NCI-H1048 (cell line): ENCODE measurements at places on chromosomes 11 and 22.

- DNase-seq = no peak
These were observed 42.9 kb downstream of the PRDM10 start for GRCh38 chr11:129959687-129960086.

DNA sequence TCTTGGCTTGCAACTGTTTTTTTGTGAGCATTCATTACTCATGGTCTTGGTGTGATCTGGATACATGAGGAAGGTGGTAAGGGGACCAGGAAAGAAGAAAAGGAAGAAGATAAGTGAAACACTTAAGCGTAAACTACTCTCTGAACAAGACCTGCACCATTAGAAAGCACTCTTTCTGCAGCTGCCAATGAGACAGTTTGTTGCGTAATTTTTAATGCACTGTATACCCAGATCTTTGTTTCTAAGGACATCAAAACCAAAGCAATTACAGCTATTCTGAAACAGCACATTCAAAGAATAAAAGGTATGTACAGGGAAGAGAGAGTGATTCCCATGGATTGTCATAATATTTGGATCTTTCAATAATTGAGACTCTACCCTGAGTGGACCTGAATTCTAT is 147.4 kb downstream of the BLID start:
- DNase-seq = no peak

DNA sequence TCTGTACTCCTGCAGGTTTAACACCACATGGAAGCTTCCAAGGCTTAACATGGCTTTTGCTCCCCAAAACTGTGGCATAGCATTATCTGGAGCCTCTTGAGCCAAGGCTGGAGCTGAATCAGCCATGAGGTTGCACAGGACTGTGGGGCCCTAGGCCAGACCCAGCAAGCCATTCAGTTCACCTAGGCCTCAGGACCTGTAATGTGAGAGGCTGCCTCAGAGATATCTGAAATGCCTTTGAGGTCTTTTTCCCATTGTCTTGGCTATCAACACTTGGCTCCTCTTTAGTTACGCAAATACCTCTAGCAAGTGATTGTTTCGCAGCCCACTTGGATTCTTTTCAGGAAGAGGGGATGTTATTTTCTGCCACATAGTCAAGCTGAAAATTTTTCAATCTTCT is 72.0 kb downstream of the VPREB1 start:
- no peak for DNase-seq

DNA sequence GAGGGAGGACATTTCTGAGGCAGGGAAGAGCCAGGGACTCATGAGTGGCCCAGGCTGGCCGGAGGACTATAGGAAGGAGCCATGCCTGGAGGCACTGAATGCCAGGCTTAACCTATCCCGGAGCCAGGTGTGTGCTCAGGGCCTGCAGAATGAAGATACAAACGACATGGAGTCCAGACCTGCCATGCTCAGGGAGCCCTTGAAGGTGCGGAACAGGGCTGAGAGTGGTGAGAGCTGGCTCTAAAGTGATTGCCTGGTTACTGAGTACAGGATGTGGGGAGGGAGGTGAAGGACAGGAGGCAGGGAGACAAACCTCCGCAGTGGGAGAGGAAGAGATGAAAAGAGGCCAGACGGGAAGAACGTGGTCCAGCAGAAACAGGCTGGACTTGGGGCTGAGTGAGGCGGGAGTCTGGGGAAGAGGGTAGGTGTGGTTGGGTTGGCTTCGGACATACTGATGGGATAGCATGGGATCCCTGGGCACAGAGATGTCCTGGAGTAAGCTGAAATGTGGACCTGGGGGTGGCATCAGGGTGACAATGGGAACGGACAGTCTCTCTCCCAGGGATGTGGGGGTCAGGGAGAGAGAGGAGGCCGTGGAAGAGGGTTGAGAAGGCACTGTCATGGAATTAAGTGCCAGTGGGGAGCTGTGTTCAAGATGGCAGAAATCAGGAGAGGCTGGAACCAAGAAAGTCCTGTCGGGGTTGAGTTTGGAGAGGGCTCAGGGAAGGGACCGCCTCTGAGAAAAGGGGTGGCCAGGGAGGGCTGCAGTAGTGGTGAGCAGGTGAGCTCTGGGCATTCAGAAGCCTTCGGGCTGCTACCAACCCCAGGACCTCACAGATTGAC is 1.5 kb upstream of the ANKRD13D start:
- no peak for DNase-seq

DNA sequence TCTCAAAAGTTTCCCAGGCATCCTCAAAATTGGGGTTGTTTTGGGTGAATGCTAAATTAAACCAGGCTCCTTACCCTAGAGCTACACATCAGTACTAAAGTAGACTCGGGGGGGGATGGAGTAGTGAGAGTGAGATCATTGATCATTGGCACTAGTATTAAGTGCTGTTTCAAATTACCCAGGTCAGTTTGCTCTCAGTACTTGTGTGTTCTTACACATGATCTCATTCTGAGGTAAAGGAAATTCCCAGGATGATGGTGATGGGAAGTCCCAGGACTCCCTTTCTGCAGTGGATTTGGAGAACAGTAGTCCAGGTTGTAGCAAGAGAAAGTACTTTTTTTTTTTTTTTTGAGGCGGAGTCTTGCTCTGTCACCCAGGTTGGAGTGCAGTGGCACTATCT is 12.5 kb downstream of the RBM4 start:
- no peak for DNase-seq
